Activated CD4-positive, alpha-beta T cell treated with anti-CD3 and anti-CD28 coated beads, Interleukin-2, amount 10 ng/mL, durations not matched to agents 7 days and 5 days (primary cell): ENCODE measurements at places on chromosomes 11 and 22. TPM values are rescaled to one million over a fixed set of nuclear protein-coding genes. Genes with fewer than 3 reads are reported as not detected.

GRCh38 chr22:32331236-32331917 is 26.3 kb upstream of the RFPL3 start:
- DNase-seq = no peak
- no peaks in the 10 kb centered on the region for H3K36me3 ChIP-seq
- H3K27me3 ChIP-seq = no peaks in the 10 kb centered on the region
- H3K4me1 ChIP-seq = no peaks in the 10 kb centered on the region
- H3K4me3 ChIP-seq = no peak overlapping the region

Gene OR51I1
- total RNA-seq = not detected

DNA sequence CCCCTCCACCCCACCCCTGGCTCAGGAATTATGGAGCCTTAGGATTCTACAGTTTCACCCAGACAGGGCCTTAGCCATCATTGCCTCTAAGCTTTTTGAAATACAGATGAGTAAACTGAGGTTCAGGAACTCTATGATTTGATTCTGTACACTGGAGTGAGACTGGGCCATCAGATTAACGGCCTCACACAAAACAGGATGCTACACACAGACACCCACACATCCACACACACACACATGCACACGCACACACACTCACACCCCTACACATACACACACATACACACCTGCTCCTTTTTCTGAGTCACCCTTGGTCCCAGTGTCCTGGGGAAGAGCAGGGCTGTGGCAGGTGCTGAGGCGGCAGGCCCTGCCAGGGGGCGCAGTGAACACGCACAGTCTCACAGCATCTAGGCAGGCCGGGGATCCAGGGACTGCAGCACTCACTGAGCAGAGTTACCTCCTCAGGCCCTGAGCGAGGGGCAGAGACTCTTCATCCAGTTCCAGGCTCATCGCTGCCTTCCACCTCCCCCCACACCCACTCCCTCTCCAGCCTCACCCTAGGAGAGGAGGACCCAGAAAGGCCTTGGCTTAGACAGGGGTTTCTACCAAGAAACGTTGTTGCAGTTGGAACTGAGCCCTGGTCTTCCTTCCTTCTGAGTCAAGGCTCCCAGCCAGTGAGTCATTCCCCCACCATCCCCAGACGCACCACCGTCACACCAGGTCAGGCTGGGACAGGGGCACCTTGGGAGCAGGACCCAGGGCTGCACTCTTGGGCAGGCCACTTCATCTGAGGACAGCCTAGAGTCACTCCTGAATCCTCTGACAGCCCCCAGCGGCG is 89.8 kb upstream of the PARVA start:
- peaks cover 19% of the 10 kb centered on the region for H3K4me1 ChIP-seq
- no peak overlapping the region for H3K4me3 ChIP-seq
- no peak for DNase-seq
- H3K36me3 ChIP-seq = no peaks in the 10 kb centered on the region
- peaks cover 2% of the 10 kb centered on the region for H3K27me3 ChIP-seq

Gene MIAT
- total RNA-seq = 44.4 TPM

DNA sequence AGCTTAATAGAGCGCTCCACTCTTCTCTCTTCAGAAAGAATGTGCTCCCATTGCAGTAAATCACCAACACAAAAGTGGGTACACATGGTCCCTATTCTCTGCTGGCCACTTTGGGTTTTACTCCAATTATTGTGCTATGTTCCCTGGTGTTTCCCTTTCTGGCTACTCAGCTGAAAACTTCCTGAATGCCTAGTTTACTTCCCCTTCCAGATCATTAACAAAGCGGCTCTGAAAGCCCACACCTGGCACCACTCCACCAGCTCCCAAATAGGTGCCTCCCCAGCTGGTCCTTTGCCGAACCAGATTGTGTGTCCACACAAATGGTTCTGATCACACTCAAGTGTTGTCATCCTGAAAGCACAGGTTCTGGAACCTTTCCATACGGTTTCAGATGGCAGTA is 443.7 kb downstream of the NTM start:
- no peak for DNase-seq
- H3K36me3 ChIP-seq = no peaks in the 10 kb centered on the region
- H3K4me1 ChIP-seq = no peaks in the 10 kb centered on the region

Gene ELMOD1
- total RNA-seq = not detected

GRCh38 chr11:12754582-12755234 is 80.5 kb downstream of the TEAD1 start:
- no peak overlapping the region for H3K27ac ChIP-seq
- H3K36me3 ChIP-seq = no peaks in the 10 kb centered on the region
- DNase-seq = no peak
- H3K27me3 ChIP-seq = peaks cover 16% of the 10 kb centered on the region
- no peaks in the 10 kb centered on the region for H3K4me1 ChIP-seq

- no peaks in the 10 kb centered on the region for H3K4me1 ChIP-seq
- no peaks in the 10 kb centered on the region for H3K27me3 ChIP-seq
- H3K27ac ChIP-seq = no peak overlapping the region
- no peak for DNase-seq
These were observed 252.1 kb upstream of the ARHGAP42 start for GRCh38 chr11:100434821-100435641.

DNA sequence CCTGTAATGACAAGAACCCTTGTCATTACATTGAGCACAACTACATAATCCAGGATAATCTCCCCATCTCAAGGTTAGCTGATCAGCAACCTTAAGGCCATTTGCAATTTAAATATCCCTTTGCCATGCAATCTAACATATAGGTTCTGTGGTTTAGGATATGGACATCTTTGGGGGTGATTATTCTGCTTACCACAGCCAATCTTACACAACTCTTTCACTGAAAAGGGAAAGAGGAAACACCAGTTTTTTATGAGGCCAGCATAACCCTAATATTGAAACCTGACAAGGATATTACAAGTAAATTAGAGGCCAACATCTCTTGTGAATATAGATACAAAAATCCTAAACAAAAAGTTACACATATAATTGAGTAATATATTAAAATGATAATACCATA is 78.5 kb downstream of the CYP2R1 start:
- no peak for DNase-seq
- H3K27me3 ChIP-seq = no peaks in the 10 kb centered on the region
- H3K36me3 ChIP-seq = peaks cover 69% of the 10 kb centered on the region
- H3K4me3 ChIP-seq = no peak overlapping the region
- peaks cover 8% of the 10 kb centered on the region for H3K4me1 ChIP-seq

DNA sequence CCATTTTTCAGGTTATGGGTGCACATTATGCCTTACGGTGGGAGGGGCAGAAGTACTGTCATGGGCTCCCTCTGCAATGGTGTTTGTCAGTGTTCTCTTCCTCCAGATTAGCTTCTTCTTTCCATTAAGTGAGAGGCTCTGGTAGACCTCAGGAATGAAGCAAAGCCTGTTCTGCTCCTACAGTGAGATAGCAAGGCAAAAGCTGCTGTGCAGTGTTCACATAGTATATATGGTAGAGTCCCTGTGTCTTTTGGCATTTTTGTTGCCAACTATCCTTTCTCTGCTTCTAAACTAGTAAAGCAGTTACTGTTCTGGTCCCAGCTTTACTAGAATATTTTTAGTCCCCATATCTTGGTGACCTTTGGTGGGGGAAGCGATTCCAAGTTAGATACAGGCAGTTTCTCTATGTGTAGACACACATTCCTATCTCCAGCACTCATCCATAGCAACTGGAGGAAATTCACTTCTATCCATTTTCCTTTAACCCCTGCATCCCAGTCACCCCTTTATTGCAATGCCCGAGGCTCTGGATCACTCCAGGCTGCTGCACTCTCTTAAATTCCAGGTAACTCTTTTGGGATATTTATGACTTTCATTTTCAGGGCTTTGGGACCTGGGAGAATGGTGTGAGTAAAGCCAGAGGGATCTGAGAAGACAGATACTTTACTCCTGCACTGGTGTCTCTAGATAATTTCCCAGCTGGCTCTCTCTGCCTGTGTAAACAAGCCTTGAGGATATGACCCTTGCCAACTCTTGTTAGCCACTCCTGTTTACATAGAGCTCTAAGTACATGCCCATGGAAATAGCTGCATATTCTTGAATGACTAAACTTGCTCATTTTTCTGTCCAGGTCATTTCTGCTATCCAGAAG is 3.9 kb upstream of the TRIM34 start:
- H3K4me3 ChIP-seq = no peak overlapping the region
- H3K27ac ChIP-seq = no peak overlapping the region
- H3K4me1 ChIP-seq = peaks cover 18% of the 10 kb centered on the region
- DNase-seq = no peak
- peaks cover 11% of the 10 kb centered on the region for H3K36me3 ChIP-seq
- H3K27me3 ChIP-seq = no peaks in the 10 kb centered on the region

- no peak for DNase-seq
- no peaks in the 10 kb centered on the region for H3K27me3 ChIP-seq
- H3K27ac ChIP-seq = no peak overlapping the region
- no peak overlapping the region for H3K4me3 ChIP-seq
- H3K4me1 ChIP-seq = no peaks in the 10 kb centered on the region
These were observed 221.2 kb upstream of the BLID start for GRCh38 chr11:122337241-122337640.

DNA sequence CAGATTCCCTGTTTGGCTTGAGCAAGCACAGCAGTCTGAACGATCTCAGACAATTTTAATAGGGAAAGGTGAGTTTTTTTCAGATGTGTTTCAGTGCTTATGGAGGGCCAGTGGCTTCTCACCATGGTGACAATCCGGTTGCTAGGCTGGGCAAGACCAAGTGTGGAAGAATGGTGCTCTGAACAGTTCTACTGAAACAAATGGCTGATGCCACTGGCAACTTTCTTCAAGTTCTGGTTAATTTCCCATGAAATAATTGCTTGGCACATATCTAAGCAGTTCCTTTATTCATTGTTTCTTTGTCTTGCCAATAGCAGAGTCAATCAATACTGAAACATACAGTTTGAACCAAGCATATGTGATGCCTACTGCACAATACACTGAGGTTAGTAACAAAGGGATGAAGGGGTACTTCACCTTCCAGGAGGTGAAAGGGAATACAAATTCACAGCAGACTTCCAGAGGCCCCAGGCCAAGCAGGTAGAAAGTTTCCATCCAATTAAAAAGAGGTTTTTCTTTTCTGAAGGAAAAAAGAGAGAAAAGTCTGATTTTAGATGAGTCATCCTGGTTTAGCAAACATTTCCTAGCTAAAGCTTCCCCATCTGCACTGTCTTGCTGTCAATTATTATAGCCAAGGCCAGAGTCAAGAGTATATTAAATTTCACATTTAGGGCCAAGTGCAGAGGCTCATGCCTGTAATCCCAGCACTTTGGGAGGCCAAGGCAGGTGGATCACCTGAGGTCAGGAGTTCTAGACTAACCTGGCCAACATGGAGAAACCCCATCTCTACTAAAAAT is 21.2 kb upstream of the NDUFC2 start:
- peaks cover 38% of the 10 kb centered on the region for H3K36me3 ChIP-seq
- no peak for DNase-seq
- H3K4me1 ChIP-seq = no peaks in the 10 kb centered on the region
- no peaks in the 10 kb centered on the region for H3K27me3 ChIP-seq
- no peak overlapping the region for H3K4me3 ChIP-seq
